ENCODE measurements at places on chromosomes 4 and X.

DNA sequence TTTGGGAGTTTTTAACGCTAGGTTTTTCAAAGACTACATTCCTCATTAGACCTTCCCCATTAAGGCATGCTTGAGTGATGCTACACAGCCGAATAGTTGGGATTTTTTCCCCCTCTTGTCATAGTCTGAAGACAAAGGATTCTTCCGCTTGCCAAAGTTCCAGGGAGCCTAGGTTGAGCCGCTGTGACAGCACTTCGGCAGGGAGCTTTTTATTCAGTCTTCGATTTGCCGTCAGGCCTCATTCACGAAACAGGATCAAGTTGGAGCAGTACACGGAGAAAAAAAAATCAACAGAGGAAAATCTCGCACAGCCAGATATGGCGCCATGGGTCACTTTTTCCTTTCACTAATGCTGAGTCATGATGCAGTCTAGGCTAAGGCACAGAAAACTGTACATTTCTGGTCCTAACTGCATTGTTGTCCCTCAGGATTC lies 24.3 kb downstream of the SHROOM3 start:
- peak; percentile 39 for DNase-seq

GRCh38 chr4:37389967-37390580 lies 145.5 kb downstream of the NWD2 start:
- DNase-seq = peak; percentile 38

DNA sequence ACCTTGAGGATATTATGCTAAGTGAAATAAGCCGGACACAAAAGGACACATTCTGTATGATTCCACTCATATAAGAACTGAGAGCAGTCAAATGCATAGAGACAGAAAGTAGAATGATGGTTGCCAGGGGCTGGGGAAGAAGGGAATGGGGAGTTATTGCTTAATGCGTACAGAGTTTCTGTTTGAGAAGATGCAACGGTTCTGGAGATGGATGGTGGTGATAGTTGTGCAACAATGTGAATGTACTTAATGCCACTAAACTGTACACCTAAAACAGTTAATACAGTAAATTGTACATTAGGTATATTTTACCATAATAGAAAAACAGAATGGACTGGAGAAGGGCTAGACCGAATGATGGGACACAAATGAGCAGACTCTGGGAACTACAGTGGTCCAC lies 15.8 kb downstream of the MAOB start:
- DNase-seq = no peak

DNA sequence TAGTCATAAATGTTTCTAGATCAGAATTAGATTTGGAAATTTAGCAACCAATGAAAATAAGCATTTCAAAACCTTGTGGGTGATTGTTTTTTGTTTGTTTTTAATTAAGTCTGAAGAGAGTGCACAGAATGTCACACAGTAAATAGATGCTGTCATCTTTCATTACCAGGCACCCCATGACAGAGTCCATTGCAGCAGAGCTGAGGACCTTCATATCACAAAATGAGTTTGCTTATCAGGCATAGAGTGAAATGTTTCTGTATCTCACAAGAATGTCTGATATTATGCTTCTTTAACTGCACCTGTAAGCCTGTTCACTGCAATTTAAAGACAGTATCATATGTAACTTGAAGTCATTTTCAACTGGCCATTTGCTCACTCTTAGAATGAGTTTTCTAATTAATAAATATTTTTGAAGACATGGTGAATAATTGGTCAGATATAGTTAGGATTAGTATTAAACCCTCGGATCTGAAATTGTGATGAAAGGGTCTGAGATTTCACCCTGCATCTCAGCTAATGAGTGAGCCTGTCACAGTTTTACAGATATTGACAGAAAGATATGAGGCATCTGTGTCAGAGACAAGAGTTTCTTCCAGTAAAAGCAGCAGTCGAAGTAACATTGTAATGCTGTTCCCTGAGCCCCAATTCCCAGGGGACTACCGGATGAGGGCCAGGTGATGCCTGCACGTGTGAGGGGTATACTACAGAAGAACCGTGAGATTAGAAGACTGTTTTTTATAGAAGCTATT lies 416.4 kb downstream of the CCSER1 start:
- DNase-seq = no peak

DNA sequence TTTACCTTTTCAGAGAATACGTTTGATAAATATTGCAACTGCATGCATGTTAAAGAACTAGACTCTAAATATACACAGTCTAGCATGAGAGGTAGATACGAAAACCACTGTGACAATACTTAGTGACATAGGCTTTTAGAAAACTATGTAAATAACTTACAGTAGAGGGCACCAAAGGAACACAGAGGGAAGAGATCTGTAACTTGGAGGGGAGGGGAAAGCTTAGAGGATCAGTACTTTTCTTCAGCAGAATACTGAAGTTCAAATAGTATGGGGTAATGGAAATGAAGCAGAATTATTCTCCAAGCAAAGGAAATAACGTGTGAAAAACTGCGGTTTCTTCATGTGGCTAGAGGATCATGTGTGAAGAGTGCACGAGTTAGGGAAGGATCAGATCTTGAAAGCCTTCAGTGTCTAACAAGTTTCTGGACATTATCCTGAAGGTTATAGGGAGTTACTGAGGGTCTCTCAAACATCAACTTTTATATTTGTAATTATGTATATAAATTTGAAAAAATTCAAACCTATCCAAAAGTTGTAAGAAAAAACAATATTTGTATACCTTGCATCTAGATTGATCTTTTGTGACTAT lies 264.3 kb downstream of the NPFFR2 start:
- DNase-seq = peak; percentile 61

DNA sequence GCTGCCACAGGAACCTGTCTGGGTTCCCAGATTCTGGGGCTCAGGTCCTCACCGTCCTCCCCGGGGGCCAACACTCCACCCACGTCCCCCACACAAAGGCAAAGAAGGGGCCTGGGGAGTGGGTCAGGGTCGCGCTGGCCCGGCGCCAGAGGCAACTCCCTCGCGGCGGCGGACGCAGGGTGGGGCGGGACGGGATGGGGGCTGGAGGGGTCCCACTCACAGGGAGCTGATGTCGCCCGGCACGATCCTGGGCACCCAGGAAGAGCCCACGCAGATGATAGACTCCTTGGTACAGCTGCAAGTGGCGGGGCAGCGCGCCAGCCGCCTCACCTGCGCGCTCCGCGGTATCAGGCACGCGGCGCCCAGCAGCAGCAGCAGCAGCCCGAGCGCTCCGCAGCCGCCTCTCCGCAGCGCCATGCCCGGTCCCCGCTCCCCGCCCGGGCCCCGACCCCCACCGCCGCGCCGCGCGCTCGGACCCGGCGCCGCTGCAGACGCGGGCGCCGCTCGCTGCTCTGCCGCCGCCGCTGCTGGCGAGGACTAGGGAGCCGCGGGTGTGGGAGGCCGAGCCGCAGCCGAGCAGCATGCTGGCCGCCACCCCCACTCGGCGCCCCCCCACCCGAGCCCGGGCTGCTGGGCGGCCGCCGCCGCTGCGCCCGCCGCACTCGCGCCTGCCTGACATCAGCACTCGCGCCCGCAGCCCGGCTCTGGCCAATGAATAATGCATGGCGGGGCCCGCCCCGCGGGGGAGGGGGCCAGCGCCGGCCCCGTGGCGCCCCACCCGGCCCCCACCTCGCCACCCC lies at the start of gene LGI2:
LGI2 (minus strand) TSS at position 670 of the 800 bp plus-strand sequence; CDS start at position 417, 253 bp downstream.
- no peak for DNase-seq

GRCh38 chr4:6194458-6195195 lies 5.7 kb downstream of the JAKMIP1 start:
- no peak for DNase-seq

Measured in cerebellar cortex (tissue), 1 donor.